ENCODE measurements at places on chromosomes 1 and 21.

GRCh38 chr1:39524171-39524570 lies 32.7 kb downstream of the BMP8A start:
- DNase-seq, result no peak

GRCh38 chr1:101308935-101309333 lies 72.1 kb downstream of the S1PR1 start:
- no peak for DNase-seq

GRCh38 chr1:36689992-36690391 lies 207.3 kb upstream of the CSF3R start:
- no peak for DNase-seq

DNA sequence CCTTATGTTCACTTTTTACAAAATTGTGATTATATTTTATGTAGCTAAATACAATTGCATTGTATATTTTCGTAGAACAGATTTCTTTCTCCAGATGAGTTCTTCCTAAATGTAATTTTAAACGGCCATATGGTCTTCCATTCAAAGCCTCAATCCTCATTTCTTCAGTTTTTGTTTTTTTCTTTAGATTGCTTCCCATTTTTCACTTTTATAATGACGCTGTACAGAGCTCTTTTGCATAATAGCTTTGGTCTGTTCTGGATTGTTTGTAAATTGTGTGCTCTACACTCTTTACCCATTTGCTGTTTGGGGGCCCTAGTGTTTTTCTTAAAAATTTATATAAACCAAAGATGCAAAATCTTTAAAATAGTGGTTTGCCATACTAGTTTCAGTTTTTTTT lies 27.8 kb downstream of the AVPR1B start:
- no peak for DNase-seq

DNA sequence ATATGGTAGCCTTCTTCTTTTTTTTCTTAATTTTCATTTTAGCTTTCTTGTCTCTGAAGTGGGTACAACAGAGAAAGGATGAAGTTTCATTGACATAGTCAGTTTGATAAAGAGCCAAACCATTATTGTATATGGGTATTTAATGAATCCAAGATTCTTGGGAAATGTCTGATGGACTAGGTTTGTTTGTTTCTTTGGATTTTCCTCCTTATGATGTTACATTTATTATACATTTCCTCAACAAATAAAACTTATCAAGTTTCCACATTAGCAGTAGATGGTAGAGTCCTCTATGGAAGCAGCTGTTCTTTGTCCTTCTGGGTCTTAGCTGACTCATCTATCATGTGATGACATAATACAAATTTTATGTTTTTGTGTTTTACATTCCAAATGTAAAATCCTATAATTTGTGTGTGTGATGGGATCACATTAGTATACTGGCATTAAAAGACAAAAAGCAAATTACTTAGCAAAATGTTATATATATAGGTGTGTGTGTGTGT lies 6.0 kb downstream of the COL24A1 start:
- no peak for DNase-seq

DNA sequence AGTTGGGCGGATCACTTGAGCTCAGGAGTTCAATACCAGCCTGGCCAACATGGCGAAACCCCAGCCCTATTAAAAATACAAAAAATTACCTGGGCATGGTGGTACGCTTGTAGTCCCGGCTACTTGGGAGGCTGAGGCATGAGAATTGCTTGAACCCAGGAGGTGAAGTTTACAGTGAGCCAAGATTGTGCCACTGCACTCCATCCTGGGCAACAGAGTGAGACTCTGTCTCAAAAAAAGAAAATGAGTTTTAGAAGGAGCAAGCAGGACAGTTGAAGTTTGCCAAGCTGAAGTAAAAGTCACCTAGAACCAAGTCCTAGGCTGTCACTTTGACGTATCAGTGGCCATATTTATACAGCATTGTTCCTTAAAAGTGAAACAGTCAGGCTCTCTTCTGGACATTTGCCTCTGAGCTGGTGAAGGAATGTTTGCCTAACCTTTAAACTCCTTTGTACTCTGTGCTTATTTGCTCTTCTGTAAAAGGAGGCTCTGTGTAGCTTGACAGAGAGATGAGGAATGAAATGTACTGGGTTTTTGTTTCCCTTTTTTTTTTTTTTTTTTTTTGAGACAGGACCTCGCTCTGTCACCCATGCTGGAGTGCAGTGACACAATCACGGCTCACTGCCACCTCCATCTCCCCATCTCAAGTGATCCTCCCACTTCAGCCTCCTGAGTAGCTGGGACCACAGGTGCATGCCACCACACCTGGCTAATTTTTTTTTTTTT lies 2.8 kb downstream of the RAB4A start:
- no peak for DNase-seq

DNA sequence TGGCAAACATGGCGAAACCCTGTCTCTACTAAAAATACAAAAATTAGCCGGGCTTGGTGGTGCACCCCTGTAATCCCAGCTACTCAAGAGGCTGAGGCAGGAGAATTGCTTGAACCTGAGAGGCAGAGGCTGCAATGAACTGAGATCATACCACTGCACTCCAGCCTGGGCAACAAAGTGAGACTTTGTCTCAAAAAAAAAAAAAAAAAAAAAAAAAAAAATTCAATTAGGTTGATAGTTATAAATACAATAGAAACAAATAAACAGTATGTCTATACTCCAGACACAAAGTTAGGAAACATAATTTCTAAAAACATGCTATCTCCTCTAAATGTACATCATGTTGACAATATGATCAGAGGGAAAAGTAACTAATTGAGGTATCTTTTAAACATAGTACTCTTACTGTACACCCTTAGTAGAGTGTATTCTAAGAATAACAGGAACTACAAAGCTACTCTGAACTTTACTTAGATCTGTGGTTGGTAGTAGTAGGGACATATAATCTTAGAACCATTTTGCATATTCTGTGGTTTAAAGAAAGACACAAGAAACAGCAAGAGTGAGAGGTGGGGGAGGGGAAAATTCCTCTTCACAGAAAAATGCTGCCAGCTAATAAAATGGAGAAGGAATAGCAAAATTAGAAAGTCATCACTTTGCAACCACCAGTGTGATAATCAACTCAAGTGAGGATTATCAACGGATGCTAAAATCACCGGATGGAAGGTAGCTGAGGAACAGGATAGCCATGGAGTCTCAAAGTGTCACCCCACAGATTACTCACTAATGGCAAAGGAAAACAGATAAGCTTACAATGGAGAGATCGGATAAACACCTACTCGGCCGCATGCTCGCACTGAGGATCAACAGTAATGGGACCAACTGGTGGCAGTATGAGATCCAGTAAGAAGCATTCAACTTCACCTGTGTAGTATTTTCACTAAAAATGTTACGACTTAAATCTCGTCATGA lies 35.0 kb downstream of the MTOR start:
- DNase-seq, result no peak

- DNase-seq, result no peak
Observed at GRCh38 chr1:43648876-43649477, 972 bp upstream of the KDM4A start.

DNA sequence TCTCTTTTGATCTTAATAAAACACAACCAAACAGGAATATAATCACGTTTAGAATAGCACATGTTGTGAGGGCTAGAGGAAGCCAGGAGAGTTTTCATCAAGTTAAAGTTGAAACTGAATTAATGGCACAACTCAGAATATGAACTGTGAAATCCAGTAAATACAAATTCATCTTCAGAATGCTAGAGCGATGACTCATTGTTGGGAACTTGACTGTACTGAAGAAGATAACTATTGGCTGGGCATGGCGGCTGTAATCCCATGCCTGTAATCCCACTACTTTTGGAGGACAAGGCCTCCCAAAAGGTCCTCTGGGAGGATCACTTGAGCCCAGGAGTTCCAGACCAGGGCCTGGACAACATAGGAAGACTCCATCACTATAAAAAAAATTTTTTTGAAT lies 8.8 kb downstream of the SYF2 start:
- DNase-seq, result no peak

GRCh38 chr1:44016890-44017400 lies 14.3 kb downstream of the SLC6A9 start:
- DNase-seq, result no peak

DNA sequence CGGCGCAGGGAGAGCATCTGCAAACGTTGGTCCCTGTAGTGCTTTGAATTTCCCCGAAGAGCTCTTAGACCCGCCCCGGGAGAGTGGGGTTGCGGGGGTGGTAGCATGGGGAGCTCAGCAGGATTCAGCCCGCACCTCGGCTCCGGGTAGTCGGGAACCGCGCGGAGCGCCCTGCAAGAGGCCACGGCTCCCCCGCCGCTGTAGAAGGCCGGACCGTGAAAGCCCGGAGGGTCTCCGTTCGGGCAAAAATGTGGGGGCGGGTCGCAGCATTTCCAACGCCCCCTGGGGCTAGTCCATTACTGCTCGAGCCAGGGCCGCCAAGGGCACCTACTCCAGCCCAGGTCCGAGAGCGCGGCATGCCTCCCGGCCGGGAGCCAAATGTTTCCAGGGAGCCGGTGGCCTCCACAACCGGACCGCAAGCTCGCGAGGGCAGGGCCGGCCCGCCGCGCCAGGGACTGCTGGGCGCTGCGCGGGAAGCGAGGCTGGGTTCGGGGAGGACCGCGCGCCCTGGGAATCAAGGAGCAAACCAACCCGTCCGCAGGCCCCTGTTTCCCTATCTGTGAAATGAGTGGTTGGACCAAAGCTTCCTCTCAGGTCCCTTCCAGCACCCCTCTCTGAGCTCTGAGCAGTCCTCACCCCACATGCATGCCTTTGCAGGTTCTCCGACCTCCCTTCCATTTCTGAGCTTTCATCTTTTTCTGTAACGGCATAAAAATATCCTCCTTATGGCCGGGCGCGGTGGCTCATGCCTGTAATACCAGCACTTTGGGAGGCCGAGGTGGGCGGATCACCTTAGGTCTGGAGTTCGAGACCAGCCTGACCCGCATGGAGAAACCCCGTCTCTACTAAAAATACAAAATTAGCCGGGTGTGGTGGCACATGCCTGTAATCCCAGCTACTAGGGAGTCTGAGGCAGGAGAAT lies 775 bp upstream of the TMEM63A start:
- DNase-seq, result no peak

GRCh38 chr1:6158181-6158580 lies 21.9 kb downstream of the CHD5 start:
- DNase-seq, result no peak

DNA sequence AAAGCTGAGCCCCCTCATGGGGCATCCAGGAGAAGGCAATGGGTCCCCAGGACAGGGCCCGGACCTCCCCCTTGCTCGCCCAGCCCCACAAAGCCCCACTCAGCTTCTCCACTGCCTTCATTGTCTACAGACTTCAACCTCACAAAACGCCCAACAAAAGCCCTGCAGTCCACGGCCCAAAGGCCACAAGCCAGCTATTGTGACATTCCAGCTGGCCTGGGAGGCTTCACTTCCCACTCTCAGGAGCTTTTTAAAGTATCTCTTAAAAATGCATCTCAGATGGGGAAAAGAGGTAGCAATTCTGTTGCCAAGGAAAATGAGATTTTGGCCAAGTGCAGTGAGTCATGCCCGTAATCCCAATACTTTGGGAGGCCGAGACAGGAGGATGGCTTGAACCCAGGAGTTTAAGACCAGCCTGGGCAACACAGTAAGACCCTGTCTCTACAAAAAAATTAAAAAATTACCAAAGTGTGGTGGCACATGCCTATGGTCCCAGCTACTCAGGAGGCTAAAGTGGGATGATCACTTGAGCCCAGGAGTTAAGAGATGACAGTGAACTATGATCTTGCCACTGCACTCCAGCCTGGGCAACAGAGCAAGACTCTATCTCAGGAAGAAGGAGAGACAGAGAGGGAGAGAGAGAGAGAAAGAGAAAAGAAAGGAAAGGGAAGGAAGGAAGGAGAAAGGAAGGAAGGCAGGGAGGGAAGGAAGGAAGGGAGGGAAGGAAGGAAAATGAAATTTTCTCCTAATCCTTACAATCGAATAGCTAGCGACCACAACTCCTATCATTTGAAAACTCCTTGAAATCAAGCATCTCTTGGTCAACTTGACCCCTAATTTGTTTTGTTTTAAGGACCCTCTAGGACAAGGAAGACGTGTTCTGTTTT lies 31.4 kb upstream of the TARDBP start:
- DNase-seq, result no peak

GRCh38 chr1:216212826-216213225 lies 210.4 kb downstream of the USH2A start:
- DNase-seq, result no peak

GRCh38 chr1:85148524-85149250 lies 52.1 kb downstream of the SYDE2 start:
- DNase-seq, result no peak

DNA sequence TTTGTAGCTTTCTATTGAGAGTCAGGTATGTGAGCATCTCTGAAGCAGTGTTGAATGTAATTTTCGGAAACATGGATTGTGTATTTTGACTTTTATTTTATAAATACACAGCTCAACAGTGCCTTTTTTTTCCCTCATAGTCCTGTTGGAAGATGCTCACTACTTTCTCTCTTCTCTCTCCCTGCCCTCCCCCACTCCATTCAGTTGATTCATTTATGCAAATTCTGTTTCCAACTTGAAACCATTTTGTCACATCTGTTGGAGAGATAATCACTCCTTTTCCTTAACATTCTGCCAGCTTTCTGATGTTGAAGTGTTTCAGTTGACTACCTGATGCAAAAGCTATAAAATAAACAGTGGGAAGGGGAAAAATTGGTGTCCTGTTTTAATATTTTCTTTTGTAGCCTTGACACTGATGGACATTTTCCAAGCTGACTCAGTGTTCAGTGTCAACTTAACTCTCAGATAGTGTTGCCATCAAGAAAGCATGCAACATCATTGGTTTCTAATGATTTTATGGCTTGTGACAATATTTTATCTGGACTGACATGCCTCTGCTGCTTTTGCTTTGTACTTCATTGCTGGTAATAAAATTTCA lies 194.5 kb downstream of the HS2ST1 start:
- no peak for DNase-seq

DNA sequence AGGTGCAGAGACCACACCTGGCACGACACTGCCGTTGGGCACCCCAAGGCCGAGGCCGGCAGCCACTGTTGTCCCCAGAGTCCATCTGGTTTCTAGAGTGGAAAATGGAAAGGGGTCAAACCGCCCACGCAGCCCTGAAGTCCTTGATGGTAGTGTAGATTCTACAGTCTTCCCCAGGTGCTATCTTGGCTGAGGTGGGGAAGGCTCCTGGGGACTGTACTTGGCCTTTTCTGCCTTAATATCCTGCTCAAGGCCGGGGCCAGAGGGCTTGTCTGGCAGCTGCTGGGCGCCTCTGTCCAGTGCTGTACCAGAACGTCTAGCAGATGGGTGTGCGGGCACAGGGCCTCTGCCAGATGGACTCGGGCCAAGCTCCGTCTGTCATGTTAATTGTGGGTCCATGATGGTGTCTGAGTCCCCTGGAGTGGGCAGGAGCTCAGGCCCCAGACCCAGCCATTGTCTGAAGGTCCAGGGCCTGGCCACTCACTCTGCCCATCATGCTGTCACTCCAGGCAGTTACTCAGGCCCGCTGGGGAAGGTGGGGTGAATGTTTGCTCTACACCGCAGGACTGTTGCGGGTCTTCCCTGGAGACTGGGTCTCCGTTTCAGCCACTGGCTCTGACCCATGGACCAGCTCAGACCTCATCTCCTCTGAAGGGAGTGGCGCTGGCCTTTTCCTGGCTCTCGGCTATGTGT lies 161.9 kb upstream of the COL6A1 start:
- no peak for DNase-seq

GRCh38 chr1:234632225-234632624 lies 22.2 kb upstream of the IRF2BP2 start:
- DNase-seq, result no peak

GRCh38 chr1:178037510-178038253 lies 56.2 kb upstream of the RASAL2 start:
- no peak for DNase-seq

All from astrocyte of the cerebellum (primary cell).